ENCODE measurements at places on chromosomes 4 and X. TPM values are rescaled to one million over a fixed set of nuclear protein-coding genes. Genes with fewer than 3 reads are reported as not detected.

DNA sequence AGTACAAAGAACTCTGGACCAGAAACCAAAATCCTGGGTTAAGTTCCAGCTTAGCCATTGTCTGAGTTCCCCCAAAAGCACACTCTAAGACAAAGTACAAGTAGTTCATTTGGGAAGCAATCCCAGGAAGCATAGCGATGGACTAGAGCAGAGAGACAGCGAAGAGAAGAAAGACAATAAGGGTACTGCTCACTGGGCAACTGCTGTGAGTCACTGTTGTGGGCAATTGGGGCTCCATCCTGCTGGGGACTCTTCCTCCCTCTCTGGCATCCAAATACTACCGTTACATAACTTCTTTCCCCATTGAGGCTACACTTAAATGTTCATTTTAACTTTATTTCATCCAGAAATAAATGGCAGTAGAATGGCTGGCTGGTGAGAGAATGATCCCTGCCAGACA is 14.1 kb downstream of the SRPX start:
- H3K27ac ChIP-seq = no peak overlapping the region
- no peaks in the 10 kb centered on the region for H3K27me3 ChIP-seq

DNA sequence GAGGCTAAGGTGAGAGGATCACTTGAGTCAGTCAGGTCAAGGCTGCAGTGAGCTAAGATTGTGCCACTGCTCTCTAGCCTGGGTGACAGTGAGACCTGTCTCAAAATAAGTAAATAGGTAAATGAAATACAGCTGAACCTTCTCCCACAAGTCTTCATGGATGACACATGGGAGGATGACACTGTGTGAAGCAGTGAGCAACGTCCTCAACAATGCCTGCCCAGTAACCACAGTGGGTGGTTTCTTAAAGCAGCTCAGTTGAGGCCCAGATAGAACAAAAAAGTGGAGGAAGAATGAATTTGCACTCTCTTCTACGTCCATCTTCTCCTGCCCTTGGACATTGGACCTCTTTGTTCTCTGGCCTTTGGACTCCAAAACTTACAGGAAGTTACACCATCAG is 52.7 kb downstream of the MSX1 start:
- no peak overlapping the region for H3K4me3 ChIP-seq
- DNase-seq = no peak
- H3K27me3 ChIP-seq = peaks cover 52% of the 10 kb centered on the region
- no peaks in the 10 kb centered on the region for H3K36me3 ChIP-seq
- no peaks in the 10 kb centered on the region for H3K4me1 ChIP-seq

GRCh38 chrX:110420771-110421499 is 62.3 kb downstream of the RTL9 start:
- H3K4me3 ChIP-seq = no peak overlapping the region
- H3K27me3 ChIP-seq = no peaks in the 10 kb centered on the region
- DNase-seq = peak; percentile 20
- H3K36me3 ChIP-seq = no peaks in the 10 kb centered on the region
- H3K27ac ChIP-seq = peak overlapping the region; percentile 40

DNA sequence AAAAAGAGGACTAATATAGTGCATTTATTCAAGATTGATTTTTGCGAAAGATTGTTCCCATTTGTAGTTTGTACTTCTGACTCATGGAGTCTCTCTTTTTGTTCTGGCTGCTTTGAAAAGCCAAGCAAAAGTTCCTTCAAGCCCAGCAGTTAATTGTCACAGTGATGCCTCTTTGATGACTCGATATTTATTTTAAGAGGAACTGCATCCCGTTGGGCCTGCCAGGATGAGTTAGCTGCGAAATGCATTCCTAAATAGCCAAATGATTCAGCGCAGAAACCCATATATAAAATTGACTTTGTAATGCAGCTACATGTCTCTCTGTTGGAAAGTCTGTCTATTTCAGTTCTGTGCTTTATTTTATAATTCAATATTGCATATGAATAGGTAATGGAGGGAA is 295.1 kb downstream of the GBA3 start:
- H3K4me1 ChIP-seq = no peaks in the 10 kb centered on the region
- H3K27me3 ChIP-seq = no peaks in the 10 kb centered on the region
- H3K4me3 ChIP-seq = no peak overlapping the region
- no peak for DNase-seq
- H3K36me3 ChIP-seq = peaks cover 5% of the 10 kb centered on the region

DNA sequence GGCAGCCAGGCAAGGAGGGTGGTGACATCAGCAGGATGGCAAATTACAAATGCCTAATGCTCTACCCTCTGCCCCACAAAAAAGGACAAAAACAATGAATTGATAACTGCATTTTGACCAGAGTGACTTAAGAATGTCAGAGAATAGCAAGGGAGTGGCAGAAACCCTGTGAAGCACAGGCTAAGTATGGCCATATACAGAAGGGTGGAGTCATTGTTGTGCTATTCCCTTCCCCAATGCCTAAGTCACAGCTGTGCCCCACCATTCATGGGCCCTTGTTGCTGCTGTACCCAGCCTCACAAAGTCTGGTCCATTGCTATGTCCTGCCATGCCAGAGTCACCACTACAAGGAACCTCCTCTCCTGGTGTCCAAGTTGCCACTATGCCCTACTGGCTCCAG is 123.1 kb downstream of the NEK1 start:
- no peak overlapping the region for H3K27ac ChIP-seq
- no peak for DNase-seq
- H3K36me3 ChIP-seq = peaks cover 26% of the 10 kb centered on the region
- H3K27me3 ChIP-seq = no peaks in the 10 kb centered on the region

Gene CXCL6
- total RNA-seq = not detected

Gene OCIAD1
- 129 TPM for total RNA-seq

Gene TSPAN7
- total RNA-seq = 9.7 TPM

DNA sequence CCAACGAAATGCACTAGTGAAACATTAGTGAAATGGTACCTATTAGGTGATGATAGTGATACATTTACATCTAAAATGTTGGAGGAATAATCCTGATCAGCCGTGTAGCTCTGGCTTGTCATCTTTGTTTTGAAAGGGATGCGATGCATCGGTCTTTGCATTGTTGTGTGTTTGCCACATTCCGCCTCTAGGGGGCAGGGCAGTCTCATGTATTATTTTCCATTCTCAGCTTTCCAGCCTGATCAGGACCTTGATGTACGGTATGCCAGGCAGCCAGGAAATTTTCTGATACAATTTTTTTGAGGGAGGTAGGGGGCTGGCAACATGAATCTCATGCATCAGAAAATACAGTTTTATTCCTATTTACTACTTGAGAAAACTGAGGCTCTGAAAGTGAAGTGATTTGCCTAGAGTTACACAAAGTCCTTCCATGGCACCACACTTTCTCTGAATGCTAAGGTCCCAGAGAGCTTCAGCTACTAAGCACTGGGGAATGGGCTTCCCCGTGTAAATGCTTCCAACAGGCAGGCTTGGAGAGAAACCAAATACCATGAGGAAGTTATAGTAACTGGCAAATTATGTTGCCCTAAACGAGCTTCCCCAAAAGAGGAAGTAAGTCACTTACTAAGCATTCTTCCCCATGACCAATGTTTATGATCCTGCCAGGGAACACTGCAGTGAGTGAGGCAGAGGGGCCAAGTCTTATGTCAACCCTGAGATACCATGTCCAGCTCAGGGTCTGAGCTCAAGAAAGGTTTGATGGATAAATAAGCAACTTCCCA is 31.8 kb upstream of the IQSEC2 start:
- H3K27ac ChIP-seq = no peak overlapping the region
- no peaks in the 10 kb centered on the region for H3K36me3 ChIP-seq
- peak; percentile 67 for DNase-seq
- peaks cover 17% of the 10 kb centered on the region for H3K27me3 ChIP-seq

Gene ARR3
- not detected for total RNA-seq

Gene GLRB
- 8.4 TPM for total RNA-seq

GRCh38 chr4:154528869-154529268 is 21.3 kb downstream of the PLRG1 start:
- H3K36me3 ChIP-seq = no peaks in the 10 kb centered on the region
- peaks cover 3% of the 10 kb centered on the region for H3K27me3 ChIP-seq
- no peak overlapping the region for H3K27ac ChIP-seq
- H3K4me1 ChIP-seq = peaks cover 9% of the 10 kb centered on the region

DNA sequence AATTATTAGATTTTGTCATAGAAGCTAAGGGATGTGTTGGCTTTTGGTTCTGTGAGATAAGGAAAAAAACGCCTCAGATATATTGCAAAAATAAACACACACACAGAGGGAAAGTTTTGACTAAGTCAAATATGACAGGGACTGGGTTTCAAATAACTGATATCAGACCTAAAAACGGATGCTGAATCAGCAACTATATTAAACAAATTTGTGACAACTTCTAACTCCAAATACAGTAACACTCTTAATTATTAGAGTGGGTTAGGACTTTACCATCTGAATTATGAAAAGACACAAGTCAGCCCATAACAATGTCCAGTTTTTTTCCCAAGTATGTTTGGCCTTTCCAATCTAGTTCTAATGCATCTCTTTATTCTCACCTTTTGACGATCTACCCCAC is 2693.1 kb downstream of the ARAP2 start:
- no peak for DNase-seq
- no peaks in the 10 kb centered on the region for H3K36me3 ChIP-seq
- H3K27me3 ChIP-seq = no peaks in the 10 kb centered on the region

Gene IL9R
- total RNA-seq = not detected

- H3K4me1 ChIP-seq = peaks cover 43% of the 10 kb centered on the region
- no peaks in the 10 kb centered on the region for H3K27me3 ChIP-seq
- peak overlapping the region; percentile 90 for H3K4me3 ChIP-seq
- peak overlapping the region; percentile 93 for H3K27ac ChIP-seq
- no peak for DNase-seq
Measured at GRCh38 chrX:10676235-10676957, 56.0 kb upstream of the MID1 start.

DNA sequence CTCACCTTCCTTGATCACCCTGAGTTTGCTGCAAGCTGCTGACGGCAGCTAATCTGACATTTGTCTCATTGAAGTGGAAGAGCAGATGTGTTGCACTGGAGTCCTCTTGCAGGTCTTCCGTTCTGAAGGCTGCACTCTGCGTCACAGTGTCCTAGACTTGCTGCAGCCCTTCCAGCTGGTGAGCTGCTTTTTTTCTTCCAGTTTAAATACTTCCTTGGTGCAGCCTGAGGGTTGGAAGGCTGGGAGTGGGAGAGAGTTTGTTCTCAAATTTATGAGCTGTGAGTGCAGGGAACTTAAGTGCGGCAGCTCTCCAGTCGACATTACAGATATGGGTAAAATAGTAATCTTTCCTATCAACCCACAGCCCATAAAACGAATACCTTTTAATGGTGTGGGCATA is 303.6 kb upstream of the FAT1 start:
- no peaks in the 10 kb centered on the region for H3K27me3 ChIP-seq
- no peak for DNase-seq
- H3K4me3 ChIP-seq = no peak overlapping the region
- H3K27ac ChIP-seq = no peak overlapping the region

GRCh38 chr4:140756319-140757231 is at the start of gene TBC1D9:
Gene TBC1D9 (minus strand): TSS chr4:140756385. CDS start chr4:140756045, 340 bp downstream.
- H3K36me3 ChIP-seq = peaks cover 11% of the 10 kb centered on the region
- peak within 1 kb of the TSS; percentile 89 for H3K27ac ChIP-seq
- peak; percentile 61 for DNase-seq
- H3K4me1 ChIP-seq = peaks cover 31% of the 10 kb centered on the region
- peak within 1 kb of the TSS; percentile 93 for H3K4me3 ChIP-seq
- H3K27me3 ChIP-seq = peaks cover 2% of the 10 kb centered on the region

Gene UGT2B10
- total RNA-seq = not detected

GRCh38 chrX:135324463-135324862 is 15.2 kb downstream of the ETDC start:
- no peaks in the 10 kb centered on the region for H3K27me3 ChIP-seq
- no peak overlapping the region for H3K27ac ChIP-seq
- no peaks in the 10 kb centered on the region for H3K4me1 ChIP-seq
- no peak overlapping the region for H3K4me3 ChIP-seq
- DNase-seq = no peak
- H3K36me3 ChIP-seq = peaks cover 35% of the 10 kb centered on the region

Gene GUCY1B1
- 6.7 TPM for total RNA-seq

- H3K4me1 ChIP-seq = no peaks in the 10 kb centered on the region
- no peaks in the 10 kb centered on the region for H3K27me3 ChIP-seq
- H3K4me3 ChIP-seq = no peak overlapping the region
- H3K27ac ChIP-seq = no peak overlapping the region
Measured at GRCh38 chrX:18828832-18829404, 121.5 kb downstream of the PPEF1 start.

- peaks cover 21% of the 10 kb centered on the region for H3K36me3 ChIP-seq
- DNase-seq = no peak
- no peaks in the 10 kb centered on the region for H3K27me3 ChIP-seq
Measured at GRCh38 chr4:158904815-158905214, 136.0 kb downstream of the FNIP2 start.

DNA sequence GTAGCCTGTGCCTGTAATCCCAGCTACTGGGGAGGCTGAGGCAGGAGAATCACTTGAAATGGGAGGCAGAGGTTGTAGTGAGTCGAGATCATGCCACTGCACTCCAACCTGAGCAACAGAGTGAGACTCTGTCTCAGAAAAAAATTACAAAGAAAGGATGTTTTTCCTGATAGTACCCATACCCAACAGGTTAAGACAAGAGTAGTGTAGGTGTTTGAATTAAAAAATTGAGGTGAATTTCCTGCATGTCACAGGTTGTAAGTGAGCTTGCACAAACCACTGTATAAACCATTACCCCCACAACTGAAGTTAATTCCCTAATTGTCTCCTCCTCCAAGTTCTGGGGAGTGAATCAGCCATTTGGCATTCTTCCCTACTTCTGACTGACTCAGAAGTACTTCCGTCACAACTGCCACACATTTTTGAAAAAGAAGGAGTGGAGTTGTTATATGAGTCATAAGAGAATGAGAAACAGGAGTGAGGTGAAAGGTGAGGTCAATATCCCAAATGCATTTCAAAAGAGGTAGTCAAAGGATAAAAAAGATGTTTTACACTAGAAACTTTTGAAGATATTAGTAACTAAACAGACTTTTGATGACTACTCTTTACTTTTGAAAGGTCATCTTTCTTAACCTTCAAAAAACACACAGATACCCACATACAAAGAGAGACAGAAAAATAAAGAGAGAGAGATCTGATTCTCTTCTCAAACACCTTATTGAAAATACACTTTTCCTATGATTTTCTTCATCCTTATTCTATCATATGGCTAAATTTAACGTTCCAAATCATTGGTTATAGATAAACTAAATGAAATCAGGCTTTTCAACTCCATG is 134.5 kb downstream of the BTC start:
- H3K27me3 ChIP-seq = no peaks in the 10 kb centered on the region
- no peaks in the 10 kb centered on the region for H3K36me3 ChIP-seq
- no peak overlapping the region for H3K4me3 ChIP-seq
- H3K4me1 ChIP-seq = peaks cover 10% of the 10 kb centered on the region
- H3K27ac ChIP-seq = no peak overlapping the region

DNA sequence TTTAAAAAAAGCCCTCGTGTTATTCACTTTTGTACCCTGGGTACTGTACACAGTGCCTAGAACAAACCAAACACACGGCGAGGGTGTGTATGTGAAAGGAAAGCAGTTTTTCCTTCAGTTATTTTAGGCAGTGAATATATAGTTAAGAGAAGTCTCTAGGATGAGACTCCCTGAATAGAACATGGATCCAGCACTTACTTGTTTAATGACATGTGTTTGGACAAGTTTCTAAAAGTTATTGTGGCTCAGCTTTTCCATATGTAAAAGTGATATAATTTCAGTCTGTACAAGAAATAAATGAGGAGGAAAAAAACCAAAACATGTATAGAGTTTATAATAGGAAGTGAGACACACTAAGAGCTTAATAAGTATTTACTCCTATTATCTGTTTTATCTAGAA is 273.2 kb downstream of the ADGRL3 start:
- H3K27me3 ChIP-seq = no peaks in the 10 kb centered on the region
- H3K27ac ChIP-seq = no peak overlapping the region
- H3K4me1 ChIP-seq = peaks cover 12% of the 10 kb centered on the region
